ENCODE measurements at places on chromosomes 12 and 14.

DNA sequence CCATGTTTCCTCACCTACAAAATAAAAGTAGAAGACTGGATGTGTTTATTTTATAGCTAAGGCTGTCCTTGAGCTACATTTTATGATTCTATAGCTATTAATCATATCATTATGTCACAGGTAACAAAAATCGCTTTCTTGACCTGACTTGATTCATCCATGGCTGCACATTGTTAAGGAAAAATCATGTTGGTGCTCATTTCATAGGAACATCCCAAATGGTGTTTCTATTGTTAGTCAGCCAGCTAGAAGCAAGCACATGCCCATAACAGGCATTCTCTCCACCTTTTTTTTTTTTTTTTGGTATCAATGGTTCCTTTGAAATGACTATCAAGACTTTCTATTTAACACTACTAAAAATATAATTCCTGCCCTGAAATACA, 45.3 kb upstream of the PTHLH start:
- no peak for DNase-seq

DNA sequence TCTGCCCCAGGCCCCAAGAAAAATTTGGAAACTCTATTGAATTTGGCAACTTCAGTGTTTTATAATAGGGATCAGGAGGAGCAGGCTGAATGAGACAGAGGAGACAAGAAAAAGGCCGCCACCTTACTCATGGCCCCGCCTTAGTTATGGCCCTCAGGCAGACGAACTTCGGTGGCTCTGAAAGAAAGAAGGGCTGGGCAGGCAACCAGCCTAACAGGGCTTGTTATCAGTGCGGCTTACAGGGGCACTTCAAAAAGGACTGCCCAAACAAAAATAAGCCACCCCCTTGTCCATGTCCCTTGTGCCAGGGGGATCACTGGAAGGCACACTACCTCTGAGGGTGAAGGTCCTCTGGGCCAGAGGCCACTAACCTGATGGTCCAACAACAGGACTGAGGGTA, 146.3 kb upstream of the ATF7IP start:
- no peak for DNase-seq

GRCh38 chr14:23939607-23940326, 13.8 kb upstream of the DHRS4 start:
- no peak for DNase-seq

DNA sequence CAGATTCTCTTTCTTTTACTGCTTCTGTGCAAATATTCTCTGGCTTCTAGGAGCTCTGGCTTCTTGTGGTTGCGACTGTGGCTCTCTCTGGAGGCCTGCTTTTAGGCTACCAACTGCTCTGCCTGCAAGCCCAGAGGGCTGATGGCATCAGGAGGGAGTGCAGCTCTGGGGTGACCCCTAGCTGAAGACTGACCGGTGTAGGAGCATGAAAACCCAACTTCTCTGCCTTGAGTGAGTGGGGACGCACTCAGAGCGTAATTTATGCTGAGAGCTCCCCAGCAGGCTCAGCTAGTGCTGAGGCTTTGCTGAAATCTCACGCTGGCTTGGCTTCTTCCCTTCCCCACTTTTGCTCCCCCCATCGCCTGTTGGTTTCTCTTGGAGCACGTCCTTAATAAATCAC, 29.9 kb upstream of the RBM19 start:
- DNase-seq = no peak

DNA sequence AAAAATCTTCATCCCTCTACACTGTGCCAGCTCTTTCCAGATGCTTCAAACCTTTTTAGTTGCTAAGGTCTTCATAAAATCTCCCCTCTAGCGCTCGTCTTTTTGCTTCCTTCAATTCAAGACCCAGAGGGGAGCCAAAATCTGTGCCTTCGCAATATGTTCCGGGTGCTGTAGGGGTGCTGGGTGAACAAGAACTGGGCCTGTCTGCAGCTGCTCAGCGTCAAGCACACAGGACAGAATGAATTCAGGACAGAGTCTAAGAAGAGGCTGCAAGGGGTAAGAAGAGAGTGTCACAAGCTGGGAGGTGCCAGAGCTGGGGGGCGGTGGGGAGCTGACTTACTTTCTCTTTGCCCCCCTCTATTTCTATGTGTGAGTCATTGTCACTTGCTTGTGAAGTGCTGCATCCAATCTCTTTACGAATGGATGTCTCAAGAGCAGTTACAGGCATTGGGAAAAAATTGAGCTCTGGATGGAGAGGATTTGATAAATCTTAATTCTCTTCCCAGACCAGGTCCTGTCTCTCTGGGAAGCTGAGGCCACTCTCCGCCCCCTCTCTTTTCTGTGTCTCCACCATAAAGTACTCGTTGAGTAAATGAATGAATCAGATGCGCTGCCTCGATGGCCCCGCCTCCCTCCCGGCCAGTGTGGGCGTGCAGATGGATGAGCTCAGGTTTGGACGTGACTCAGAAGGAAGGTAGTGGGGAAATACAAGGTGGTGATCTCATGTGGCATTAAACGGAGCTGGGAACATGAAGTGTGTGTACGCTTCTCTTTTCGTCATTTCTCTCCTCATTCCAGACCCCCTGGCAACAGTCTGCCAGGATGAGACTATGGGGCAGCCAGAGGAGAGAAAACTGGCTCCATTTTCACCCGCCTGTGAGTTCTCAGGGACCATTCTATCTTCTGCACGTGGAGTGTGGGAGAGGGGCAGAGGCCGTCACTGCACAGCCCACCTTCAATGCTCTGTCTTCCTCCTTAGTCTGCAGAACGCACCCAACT, 91.3 kb downstream of the TSPAN9 start:
- no peak for DNase-seq

DNA sequence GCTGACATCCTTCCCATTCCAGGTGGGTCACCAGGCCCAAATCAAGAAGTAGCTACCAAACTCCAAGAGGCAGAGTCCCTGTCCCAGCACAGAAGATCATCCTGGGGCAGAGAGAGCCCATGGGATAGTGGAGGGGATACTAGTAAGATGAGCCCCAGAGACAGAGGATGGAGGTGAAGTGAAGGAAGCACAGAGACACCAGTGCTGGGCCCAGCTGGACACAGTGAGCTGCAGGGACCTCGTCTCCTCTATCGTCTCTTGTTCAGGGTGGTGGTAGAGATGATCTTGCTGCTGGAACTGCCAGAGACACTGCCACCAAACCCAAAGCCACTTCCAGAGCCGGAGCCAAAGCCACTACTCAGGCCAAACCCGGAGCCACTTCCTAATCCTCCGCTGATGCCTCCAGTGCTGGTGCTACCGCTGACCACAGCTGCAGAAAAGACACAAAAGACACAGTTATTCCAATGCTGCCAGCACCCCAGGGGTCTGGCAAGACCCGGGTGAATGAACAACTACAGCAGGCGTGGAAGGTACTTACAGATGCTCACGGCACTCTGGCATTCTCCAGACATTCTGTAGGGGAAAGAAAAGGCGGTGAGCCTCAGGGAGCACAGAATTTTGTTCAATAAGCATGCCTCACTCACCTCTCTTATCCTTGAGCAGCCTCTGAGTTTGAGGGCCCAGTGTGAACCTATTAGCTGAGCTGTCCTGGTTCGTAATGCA, 6.9 kb downstream of the KRT4 start:
- DNase-seq = no peak

DNA sequence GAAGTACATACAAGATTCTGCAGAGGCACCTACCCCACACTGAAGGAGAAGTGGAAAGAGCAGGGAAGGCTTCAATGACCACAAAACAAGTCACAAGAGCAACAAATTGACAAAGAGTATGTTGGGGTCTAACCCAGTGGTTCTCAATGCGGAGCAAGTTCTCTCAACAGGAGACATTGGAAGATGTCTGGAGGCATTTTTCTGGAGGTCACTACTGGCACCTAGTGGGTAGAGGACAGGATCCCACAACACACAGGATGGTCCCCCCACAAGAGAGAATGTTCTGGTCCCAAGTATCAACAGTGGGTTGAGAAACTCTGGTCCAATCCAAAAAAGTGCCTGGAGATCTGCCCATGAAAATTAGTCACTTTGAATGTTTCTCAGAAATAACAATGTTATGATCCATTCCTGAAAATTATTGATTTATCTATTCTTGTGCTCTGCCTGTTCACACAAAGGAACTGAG, 3.4 kb downstream of the SSH1 start:
- DNase-seq = no peak

DNA sequence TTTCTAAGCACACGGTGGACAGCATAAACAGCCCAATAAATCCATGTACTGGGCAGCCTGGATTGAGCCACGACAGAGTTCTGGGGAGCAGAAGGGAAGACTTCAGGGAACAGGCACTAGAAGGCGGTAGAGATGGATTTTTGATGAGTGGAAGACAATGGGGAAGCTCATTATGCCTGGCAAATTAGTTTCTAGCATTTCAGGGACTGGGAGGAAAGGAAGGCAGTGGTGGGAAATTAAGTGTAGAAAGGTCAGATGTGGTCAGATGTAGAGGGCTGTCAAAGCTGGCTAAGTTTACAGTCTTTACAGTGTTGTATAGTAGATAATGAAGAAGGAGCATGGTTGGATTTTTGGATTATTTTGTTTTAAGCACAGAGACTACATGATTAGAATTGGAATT, 9.2 kb downstream of the EGLN3 start:
- no peak for DNase-seq

- no peak for DNase-seq
Observed at GRCh38 chr12:30624009-30624408, 71.7 kb downstream of the IPO8 start.

DNA sequence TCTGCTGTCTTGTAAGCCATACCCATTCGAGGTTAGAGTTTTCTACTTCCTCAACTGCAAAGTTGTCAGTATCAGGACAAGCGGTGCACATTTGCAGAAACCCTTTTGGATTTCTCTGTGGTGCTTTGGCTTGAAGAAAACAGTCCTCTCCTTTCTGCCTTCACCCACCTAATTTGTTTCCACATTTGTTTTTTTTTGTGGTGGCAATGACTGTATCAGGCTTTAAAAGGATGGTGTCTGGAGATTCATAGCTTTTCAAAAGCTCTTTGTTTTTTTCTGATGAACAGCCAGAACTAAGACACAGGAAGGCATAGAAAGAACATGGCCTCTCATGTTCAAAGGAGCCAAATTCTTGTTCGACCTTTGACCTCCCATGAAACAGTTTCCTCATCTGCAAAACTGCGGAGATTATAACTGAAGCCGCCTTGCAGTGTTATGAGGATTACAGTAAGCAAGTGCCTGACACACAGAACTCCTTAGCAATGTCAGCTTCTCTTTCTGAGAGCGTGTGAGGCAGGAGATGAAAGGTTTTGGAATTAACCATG, 270.6 kb upstream of the TBX3 start:
- DNase-seq = no peak

DNA sequence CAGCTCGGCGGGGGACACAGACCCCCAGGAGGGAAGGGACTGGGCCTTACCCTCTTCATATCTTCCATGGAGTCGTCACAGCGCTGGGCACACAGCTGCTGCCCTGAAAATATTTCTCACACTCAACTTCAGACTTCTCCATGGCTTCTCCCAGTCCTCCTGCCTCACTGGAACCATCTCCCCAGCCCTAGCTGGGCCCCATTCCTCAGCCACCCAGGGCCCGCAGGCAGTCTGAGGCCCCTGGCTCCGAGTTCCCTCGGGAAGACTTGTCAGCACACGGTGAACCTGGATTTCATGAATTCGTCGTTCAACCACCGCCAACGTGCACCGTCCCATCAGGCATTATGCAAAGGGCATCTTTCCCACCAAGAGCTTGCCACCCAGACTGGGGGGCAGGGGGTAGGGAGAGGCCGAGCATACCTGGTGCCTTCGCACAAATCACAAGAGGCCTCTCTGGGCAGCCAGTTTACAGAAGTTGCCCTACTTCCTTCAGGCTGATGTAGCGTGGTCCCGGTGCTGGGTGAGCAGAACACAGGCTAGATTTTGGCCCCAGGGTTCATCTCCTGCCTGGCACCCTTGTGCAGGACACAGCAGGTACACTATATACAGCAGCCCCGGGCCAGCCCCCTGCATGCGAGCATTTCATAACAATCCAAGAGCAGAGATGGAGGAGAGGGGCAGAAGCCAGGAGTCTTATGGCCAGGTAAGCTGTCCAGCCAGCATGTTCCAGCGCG, 44.2 kb downstream of the LTBP2 start:
- no peak for DNase-seq

GRCh38 chr14:104384776-104385071, 194.8 kb upstream of the C14orf180 start:
- DNase-seq = no peak

GRCh38 chr14:71320734-71321573, 413.7 kb downstream of the PCNX1 start:
- DNase-seq = no peak

- DNase-seq = no peak
Observed at GRCh38 chr12:10851243-10851858, 2.1 kb upstream of the PRR4 start.

- peak; percentile 34 for DNase-seq
Observed at GRCh38 chr14:91947475-91948184, at the start of gene FBLN5. FBLN5 (minus strand) TSS chr14:91947694; CDS start chr14:91947229, 465 bp downstream.

GRCh38 chr12:111396726-111397445, 8.8 kb upstream of the SH2B3 start:
- DNase-seq = peak; percentile 81

GRCh38 chr12:57741844-57742738, 2.7 kb upstream of the TSPAN31 start:
- DNase-seq = no peak

DNA sequence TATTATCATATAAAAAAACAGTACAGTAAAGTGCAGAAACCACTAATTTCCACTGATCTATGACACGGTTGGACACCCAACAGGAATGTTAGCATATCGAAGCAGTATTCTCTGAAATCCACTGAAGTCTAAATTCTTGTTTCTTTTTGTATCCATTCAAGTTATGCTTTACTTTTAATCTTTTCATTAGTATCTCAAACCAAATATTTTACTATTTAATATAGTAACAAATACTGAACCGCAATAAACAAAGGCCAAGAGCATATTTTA, 41.1 kb downstream of the ATXN2 start:
- no peak for DNase-seq
